Tibial nerve (tissue), 4 donors: ENCODE measurements at places on chromosomes 7 and 10. TPM values are rescaled to one million over a fixed set of nuclear protein-coding genes. Genes with fewer than 3 reads are reported as not detected.

Gene POLR2J2
- total RNA-seq: 0.22 TPM

Gene AS3MT
- total RNA-seq: 5.4 TPM

GRCh38 chr7:139125657-139126056 lies 16.1 kb upstream of the ZC3HAV1 start:
- DNase-seq: no peak

DNA sequence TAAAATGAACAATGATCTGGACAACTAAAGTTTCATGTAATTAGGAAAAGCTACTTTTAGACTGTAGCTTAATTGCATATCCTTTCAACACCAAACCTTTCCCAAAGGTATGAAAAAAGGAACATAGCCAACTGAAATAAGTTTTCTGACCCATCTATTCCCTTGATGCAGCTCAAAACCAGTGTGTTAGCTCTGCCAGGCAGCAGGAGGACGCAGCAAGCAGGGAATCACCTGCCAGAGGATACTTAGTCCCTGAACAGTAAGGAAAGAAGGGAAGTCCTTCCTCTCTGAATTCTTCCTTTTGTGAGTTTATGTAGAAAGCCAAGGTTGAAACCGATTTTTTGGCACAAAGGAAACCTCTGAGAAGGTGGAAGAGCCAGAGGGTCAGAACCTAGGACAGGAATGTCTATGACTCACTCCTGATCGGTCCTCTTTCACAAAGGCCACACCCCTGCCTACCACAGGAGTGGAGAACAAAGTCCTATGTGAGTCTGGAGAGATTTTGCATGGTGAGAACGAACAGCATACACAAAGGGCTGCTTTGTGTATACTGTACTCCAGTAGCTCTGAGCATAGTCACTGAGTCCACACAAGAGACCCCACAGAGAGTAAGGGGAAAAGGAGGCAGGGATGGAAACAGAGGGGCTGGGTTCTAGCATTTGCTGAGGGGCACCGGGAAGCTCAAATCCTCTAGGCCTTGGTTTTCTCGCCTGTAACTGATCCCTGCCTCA lies 68.8 kb upstream of the GSDME start:
- DNase-seq: no peak

DNA sequence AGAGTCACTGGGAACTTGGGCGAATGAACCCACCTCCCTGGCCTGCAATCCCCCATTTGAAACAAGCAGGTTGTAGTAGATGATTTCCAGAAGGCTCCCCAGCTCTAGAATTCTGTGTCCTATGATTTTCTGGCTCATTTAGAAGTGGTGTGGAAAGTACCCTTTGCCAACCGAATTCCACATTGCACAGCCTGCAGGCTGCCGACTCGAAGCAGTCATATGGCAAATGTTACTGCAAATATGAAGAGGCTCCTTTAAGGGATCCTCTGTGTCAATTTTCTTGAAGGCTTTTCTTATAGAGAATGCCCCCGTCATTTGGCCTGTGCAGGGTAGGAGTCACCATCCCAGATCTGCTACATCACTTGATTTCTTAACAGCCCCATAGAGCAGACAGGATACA lies 5.6 kb downstream of the PODXL start:
- DNase-seq: no peak

DNA sequence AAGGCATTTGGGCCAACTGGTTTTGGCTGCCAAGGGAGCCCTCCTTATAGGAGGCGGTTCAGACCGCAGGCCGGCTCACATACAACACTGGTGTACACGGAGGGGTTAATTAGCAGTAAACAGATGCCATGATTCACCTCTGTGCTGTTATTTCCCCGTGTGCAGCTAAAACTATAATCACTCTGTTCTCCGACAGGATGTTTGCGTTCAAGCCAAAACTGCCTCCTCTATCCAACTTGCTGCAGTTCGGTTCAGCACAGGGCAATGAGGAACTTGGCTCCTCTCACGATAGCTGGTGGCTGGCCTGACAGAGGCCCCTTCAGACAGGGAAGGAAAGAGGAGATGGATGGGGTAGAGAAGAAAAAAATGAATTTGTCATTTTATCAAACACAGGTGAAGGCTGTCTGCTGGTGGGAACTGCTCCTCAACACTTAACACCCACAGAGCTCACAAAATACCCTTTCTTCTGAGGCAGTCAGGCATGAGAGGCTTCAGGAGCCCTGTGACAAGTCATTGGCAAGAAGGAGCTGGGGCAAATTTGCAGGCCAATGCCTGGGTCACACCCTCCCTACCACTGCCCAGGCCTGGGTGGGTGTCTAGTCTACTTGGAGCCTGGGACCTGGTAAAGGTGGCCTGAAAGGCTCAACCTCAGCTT lies 24.0 kb downstream of the KCNMA1 start:
- no peak for DNase-seq
